ENCODE measurements at places on chromosomes 12 and 14.

- no peak for DNase-seq
Measured at GRCh38 chr14:24279301-24280186, 8.1 kb upstream of the RABGGTA start.

DNA sequence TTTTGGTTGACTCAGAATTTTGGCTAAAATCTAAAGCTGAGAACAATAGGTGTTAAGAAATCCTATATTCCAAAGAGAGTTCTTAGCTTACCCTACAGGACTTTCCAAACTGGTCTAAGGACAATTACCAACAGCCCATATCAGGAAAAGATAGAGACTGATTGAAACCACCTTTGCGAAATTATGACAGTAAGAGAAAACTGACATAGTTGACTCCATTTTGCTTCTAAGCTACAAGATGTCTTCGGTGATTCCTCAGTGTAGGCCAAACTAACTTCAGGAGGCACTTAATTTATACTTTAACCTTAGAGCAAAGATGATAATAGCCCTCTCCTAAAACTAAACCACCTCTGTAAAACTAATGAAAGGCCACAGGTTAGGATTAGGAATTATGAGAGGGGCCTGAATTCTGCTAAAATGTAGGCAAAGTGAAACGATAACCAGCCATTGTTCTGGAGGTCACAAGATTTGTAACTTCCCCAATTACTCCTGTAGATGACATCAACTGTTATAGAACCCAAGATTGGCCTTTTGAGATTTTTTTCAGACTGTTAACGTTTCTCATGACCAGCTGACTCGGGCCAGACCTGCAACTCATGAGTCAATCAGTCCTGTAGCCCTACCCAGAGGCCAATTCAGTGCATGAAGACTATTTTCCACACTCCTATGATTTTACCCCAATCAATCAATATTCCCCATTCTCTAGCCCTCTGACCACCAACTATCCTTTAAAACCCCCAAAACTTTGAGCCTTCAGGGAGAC is 43.0 kb downstream of the KLRG1 start:
- no peak for DNase-seq

GRCh38 chr12:98355322-98355721 is 160.1 kb upstream of the TMPO start:
- DNase-seq: no peak

- no peak for DNase-seq
Measured at GRCh38 chr12:50257236-50258166, 25.8 kb downstream of the LIMA1 start.

- DNase-seq: no peak
Measured at GRCh38 chr12:17875230-17875629, 214.8 kb downstream of the RERGL start.
